Colonic mucosa (tissue), 4 donors: ENCODE measurements at places on chromosomes 7 and 10. TPM values are rescaled to one million over a fixed set of nuclear protein-coding genes. Genes with fewer than 3 reads are reported as not detected.

DNA sequence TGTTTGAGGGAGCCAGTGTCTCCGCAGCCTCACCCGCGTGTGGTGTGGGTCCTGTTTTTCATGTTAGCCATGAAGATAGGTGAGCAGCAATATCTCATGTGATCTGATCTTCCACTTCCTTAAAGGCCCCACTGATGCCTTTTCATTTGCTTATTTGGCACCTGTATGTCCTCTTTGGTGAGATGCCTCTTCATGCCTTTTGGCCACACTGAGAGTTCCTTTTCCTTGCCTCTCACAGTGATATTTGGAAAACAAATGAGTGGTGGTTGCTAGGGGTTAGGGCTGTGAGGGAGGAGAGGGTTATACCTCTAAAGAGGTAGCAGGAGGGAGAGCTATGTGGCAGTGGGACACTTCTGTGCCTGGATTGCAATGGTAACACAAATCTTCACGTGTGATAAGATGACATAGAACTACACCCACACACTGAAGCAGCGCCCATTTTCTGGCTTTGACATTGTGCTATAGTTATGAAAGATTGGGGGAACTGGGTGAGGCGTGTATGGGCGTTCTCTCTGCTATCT, 90.4 kb upstream of the TNS3 start:
- DNase-seq, result no peak

- no peak for DNase-seq
These were observed 10.3 kb upstream of the VIM start for GRCh38 chr10:17217631-17218232.

- no peak for DNase-seq
These were observed 85.5 kb downstream of the JCAD start for GRCh38 chr10:29973921-29974320.

GRCh38 chr7:121449329-121449728, 53.2 kb upstream of the FAM3C start:
- DNase-seq, result no peak

- DNase-seq, result no peak
These were observed 76.1 kb downstream of the GPR37 start for GRCh38 chr7:124689523-124689922.

DNA sequence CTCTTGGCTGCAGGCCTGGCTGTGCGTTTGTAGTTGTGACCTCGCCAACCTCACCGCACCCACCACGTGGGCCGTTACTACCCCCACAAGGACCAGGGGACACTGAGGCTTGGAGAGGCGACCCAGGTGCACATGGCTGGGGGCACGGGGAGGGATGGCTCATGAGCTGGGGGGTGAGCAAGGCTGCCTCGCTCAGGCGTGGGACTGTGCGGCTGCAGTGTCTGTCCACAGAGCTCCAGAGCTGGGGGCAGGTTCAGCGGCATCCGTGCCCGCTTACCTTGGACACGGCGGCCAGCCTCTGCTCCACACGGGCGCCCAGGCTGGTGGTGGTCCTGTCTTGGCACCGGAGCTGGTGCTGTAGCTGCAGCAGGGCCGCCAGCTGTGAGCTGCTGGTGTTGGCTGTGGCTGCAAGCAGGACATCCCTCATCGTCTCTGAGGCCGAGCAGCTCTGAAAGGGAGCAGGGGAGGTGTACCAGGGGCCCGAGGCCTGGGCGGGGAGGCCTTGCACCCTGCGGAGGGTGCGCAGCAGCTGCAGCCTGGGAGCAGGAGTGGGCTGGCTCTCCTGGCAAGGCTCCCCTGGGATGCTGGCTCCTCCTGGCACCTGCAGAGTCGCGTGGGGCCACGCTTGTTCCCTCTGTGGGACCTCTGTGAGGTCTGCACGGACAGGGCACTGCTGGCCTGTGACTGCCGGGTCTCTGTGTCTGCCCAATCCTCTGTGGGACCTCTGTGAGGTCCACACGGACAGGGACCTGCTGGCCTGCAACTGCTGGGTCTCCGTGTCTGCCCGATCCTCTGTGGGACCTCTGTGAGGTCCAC, 60.0 kb upstream of the NKX6-2 start:
- DNase-seq, result peak; percentile 11

The CLRN3 gene
- 76.8 TPM for total RNA-seq

The RBM17 gene
- 80.3 TPM for total RNA-seq

The FEZF1 gene
- total RNA-seq, result not detected

The OTUD1 gene
- total RNA-seq, result 6.6 TPM
